Left kidney (tissue), 8 donors: ENCODE measurements at places on chromosomes 5 and 9.

DNA sequence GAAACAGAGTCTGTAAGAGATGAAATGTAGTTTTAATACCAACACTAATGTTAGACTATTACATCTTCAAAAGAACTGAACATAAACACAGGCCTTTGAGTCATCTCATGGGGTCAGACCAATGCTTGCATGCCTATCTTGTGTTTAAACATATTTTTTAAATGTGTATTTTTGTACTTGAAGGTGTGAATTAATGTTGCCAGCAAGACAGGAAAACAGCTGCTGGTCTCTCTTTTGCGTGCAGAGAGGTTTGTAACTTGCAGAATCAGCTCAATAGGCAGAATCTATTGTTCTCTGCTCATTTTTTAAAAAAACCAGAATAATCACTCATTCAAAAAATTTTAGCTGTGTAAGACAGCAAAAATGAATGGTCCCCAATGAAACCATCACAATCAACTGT, 180.2 kb downstream of the ALDH1A1 start:
- no peak for DNase-seq

GRCh38 chr9:38289236-38289865, 103.2 kb upstream of the ALDH1B1 start:
- no peak for DNase-seq

GRCh38 chr9:87389936-87390335, 107.7 kb upstream of the DAPK1 start:
- no peak for DNase-seq

- DNase-seq = no peak
Observed at GRCh38 chr9:77257275-77257674, 79.9 kb downstream of the VPS13A start.

DNA sequence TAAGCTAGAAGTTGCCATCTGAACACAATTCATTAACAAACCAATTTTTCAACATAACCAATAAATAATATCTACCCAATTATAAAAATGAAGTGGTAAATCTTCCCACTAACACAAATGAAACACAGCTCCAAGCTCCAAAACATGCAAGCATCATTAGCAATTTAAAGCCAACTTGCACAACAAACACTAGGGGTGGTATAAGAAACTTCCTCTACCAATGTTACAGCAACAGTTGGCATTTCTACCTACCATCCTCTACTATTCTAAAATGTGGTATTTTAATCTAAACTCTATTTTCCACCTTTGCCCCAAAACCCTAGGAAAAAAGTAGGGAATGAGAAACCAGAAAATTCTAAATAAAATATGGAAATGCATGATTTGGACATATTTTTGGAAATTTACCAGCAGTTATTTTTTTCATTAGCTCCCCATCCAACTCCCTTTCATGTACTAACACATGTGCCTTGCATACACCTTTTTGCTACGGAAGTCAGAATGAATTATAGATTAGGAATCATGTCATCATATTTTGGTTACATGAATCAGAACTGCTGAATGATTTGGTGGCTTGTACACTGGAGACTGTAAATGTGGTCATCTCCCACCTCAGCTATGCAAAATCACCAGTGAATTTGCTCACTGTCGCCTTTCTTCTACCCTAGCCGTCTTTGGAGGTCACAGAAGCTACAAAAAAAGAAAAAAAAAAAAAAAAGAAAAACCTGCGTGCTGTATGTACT, 4.1 kb downstream of the NR6A1 start:
- DNase-seq = no peak

GRCh38 chr5:5605170-5605764, 182.8 kb downstream of the ICE1 start:
- no peak for DNase-seq

DNA sequence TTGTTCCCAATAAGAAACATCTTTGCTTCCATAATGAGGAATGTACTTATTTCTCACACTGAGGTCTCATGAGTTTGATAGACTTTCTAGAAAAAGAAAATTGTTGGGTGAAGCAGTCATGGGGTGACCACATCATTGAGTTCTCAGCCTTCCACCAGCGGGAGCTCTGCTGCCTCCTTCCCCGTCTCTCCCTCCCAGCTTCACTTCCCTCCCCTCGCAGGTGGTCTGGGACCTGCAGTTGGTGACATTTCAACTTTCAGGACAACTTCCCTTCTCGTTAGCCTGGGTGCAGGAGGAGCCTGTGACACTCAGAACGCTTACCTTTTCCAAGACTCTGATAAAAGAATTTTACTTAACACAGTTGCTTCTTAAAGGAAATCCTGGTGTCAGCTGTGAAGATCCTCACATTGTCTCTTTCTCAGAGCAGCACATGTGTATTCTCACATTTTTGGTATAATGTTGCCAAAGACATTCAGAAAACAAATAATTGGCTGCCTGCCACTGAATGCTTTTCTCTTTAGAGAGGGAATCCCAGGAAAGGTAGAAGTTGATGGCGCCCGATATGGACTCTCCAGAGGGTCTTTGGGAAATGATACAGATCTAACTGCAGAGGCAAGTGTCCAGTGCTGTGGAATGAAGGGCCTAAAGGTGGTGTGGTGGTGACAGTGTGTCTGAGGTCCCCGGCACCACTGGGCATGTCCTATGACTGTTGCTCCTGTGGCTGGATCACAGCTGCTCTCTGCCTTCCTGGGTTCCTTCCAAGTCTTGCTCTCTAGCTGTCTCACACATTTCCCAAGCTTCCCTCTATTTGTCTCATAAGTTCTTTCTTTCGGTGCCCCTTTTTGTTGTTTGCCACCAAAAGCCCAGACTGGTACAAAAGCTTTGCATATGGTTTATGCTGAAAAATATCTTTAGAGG, 238.1 kb downstream of the GAS1 start:
- DNase-seq = no peak

DNA sequence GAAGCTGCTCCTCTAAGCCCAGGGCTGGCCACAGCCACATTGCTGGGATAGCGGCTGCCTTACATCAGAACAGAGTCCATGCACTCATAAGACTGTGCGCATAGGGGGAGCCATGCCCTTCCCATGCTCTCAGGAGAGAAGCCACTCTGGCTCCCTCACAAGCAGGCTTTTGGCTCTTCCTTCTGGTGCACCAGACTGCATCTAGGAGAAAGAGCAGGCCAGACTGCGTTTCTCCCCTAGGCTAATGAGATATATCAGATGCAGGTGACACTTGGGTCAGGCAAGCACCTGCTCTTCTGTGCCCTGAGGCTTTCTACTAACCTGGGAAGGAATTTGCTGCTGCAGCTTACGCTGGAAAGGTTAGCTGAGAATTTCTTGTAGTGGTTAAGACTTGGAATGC, 43.2 kb upstream of the BRINP1 start:
- DNase-seq = peak; percentile 5

- no peak for DNase-seq
Observed at GRCh38 chr9:69265891-69266290, 59.1 kb upstream of the ENTREP1 start.

DNA sequence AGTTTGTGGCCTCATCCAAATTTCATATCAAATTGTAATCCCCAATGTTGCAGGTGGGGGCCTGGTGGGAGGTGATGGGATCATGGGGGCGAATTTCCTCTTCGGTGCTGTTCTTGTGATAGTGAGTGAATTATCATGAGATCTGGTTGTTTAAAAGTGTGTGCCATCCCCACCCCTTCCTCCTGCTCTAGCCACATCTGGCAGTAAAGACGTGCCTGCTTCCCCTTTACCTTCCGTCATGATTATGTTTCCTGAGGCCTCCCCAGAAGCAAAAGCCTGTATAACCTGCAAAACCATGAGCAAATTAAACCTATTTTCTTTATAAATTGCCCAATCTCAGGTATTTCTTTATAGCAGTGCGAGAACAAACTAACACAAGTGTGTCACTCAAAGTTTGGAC, 71.0 kb upstream of the MOCS2 start:
- DNase-seq = no peak

GRCh38 chr9:118990949-118991348, 378.3 kb downstream of the BRINP1 start:
- no peak for DNase-seq

GRCh38 chr5:145830594-145830993, 4.5 kb downstream of the PRELID2 start:
- no peak for DNase-seq

DNA sequence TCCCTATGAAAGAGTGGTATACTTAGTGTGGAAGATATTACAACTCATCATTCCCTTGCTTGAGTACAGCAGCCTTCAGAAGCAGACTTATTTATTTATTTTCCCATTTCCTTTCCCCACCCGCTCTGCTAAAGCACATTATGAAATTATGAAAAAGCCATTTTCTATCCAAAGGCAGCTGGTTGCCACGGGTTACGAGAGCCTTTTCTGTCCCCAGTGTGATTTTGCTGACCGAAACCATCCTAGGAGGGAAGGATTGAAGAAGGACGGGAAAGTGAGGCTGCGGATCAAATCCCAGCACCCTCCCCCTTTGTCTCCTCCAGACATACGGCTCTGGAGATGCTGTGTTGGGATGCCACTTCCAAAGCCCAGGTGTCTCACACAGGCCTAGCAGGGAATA, 246.9 kb downstream of the TLR4 start:
- no peak for DNase-seq

DNA sequence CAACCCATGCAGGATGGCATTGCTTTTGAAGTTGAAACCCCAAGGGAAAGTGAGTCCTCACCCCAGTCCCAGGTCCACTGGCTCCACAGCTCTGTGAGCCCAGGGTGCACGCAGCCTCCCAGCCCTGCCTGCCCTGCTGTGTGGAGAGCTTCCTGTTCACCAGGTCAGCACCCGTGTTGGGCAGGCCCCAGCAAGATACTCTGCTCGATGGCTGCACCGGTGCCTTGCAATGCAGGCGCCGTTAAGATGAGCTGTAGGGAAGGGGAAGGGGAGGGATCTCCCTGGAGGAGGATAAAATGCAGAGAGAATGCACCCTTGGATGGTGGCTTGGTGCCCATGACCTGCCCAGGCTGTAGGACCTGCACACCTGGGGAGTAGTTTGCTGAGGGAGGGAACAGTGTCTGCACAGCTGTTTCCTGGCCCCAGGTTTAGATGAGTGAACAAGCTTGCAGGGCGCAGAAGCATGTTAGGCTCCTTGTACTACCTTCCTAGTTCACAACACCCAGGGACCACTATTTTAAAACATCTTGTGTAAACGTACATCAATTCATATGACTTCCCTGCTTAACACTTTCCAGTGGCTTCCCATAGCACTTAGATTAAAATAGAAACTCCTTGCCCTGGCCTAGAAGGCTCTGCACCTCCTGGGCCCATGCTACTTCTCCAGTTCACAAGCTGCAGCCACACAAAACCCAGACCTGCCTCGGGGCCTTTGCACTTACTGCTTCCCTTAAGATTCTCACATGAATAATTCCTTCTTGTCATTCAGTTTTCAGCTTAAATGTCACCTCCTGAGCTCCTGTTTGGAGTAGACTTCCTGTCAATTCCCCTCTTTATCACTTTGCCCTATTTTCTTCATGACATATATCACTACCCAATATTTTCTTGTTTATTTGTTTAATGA, 19.6 kb downstream of the FAT2 start:
- DNase-seq = no peak

- DNase-seq = no peak
Observed at GRCh38 chr5:77935506-77936364, 159.6 kb upstream of the TBCA start.

DNA sequence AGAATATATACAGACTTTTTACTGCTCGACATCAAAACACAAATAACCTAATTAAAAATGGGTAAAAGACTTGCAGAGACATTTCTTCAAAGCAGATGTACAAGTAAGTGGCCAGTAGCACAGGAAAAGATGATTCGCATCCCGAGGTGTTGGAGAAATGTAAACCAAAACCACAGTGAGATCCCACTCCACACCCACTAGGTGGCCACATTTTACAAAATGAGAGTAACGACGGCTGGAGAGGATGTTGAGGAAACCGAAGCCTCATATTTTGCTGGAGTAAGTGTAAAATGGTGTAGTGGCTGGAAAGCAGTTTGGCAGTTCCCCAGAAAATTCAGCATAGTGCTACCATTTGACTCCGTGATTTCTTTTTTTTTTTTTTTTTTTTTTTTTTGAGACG, 21.3 kb upstream of the GBGT1 start:
- peak; percentile 78 for DNase-seq

DNA sequence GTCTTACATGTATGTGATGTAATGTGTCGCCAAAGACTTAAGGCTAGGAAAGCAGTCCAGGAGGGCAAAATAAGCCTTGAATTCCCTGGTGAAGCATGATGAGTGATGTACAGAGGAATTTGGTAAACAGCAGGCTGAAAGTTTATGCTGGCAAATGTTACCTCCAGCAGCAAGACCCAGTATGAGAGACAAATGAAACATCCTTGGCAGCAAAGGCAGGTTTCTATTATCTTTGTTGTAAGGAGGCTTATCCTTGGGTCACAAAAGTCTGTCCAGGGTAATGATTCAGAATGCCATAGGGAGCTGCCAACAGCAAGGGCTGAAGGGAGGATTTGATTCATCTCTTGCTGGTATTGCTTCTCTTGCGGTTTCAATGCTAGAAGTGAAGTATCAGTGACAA, 75.9 kb upstream of the HTR4 start:
- DNase-seq = no peak

DNA sequence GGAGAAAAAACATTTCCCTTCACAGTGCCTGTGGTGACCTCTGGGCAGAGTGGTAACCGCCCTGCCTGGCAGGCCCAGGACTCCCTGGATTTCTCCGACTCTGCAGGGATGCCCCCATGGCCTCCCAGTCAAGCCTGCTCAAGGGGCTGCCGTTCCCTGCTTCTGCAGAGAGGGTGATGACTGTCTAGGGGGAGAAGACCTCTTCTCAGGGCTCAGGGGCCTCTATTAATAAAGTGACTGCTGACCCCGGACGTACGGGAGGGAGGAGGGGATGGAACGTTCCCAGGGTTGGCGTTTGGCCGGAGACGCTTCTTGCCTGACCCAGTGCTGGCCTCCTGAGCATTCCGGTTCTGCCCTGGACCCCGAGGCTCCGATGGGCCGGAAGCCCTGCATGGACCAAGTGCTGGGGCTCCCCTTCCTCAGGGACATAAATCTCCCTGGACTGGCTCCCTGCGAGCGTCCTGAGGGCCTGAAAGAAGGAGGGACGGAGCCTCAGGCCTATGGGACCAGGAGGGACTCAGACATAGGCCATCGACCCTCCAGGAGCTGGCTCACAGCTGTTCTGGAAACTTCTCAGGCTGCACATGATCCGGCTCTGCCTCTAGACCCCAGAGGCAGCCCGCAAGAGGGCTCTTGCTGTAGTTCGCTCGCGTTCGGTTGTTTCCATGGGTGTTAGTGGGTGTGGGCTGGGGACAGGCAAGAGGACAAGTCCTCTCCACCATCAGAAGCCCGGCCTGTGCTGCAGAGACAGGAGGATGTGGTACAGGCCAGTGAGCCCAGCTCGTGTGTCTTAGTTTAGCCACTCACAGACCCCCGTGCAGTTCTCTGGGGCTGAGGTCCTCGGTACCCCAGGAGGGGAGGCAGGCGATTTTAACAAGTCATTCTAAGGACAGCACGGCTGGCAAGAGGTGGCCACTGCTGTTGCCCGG, 8.1 kb upstream of the RNU6ATAC start:
- no peak for DNase-seq

- DNase-seq = peak; percentile 66
Observed at GRCh38 chr5:74035521-74035937, 409.5 kb downstream of the ARHGEF28 start.

DNA sequence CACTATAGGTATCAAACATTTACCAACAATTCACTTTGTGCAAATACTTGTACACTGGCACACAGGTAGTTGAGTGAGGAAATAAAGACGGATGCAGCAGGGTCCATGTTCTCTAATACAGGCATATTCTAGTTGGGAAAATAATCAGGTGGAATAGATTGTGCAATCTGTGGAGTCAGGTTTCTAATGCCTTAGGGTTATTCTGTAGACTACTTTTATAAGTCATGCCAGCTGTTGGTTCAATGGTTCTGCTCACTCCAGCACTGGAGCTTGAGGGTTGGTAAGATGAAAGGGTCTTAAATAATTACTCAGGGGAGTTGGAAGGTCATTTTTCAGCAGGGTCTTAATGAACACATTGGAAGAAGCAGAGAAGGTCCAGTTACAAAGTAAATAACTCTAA, 690.3 kb upstream of the DMAC1 start:
- no peak for DNase-seq
